Activated CD4-positive, alpha-beta memory T cell treated with anti-CD3 and anti-CD28 coated beads for 36 hours (primary cell): ENCODE measurements at places on chromosomes 1 and 21. TPM values are rescaled to one million over a fixed set of nuclear protein-coding genes. Genes with fewer than 3 reads are reported as not detected.

The KCNC4 gene
- total RNA-seq, result 15.0 TPM

The CFHR5 gene
- not detected for total RNA-seq

The CD48 gene
- total RNA-seq, result 194 TPM

The OR6Y1 gene
- total RNA-seq, result not detected

The BEST4 gene
- 1.3 TPM for total RNA-seq

The MEGF6 gene
- total RNA-seq, result 6.8 TPM

The OR10J1 gene
- total RNA-seq, result not detected

The HUNK gene
- total RNA-seq, result 0.10 TPM

The SLC25A34 gene
- total RNA-seq, result 1.5 TPM

The NPPB gene
- not detected for total RNA-seq

The RXRG gene
- not detected for total RNA-seq

The EDEM3 gene
- total RNA-seq, result 15.2 TPM

The COL6A2 gene
- total RNA-seq, result 4.8 TPM

The ZNF672 gene
- total RNA-seq, result 50.3 TPM

The TTC4 gene
- 33.5 TPM for total RNA-seq

The SLAMF7 gene
- total RNA-seq, result 15.9 TPM

The INTS7 gene
- 19.3 TPM for total RNA-seq

The ARL8A gene
- 40.4 TPM for total RNA-seq

The OR2L5 gene
- total RNA-seq, result not detected

The KRTAP25-1 gene
- not detected for total RNA-seq

The NR5A2 gene
- total RNA-seq, result not detected

The LMOD1 gene
- total RNA-seq, result not detected

The NGF gene
- total RNA-seq, result not detected

The COL24A1 gene
- not detected for total RNA-seq

The FCRL4 gene
- not detected for total RNA-seq

The E2F2 gene
- total RNA-seq, result 26.3 TPM

The LRIG2 gene
- 7.1 TPM for total RNA-seq

The CITED4 gene
- 2.1 TPM for total RNA-seq

The FAM163A gene
- total RNA-seq, result not detected

The PRAMEF9 gene
- total RNA-seq, result not detected
